ENCODE measurements at places on chromosomes 5 and 9.
A peak's percentile ranks its signal among the peaks of the same experiment; 100 is the strongest.

DNA sequence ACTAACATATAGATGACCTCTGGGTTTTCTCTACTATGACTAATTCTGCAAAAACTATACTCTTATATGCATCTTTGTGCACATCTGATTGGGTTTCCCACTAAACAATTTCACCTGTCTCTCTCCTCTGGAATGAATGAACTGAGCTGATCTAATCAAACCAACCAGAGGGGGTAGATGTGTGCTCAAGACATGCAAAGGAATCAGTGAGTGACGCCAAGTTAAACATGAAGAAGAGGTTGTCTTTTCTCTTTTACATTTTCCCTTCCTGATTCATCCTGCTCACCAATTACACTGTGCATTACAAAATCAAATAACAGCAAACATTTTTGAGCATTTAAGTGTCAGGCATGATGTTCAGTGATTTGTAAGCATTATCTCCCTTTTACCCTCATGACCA is 29.6 kb upstream of the GRXCR2 start:
- DNase-seq = no peak

DNA sequence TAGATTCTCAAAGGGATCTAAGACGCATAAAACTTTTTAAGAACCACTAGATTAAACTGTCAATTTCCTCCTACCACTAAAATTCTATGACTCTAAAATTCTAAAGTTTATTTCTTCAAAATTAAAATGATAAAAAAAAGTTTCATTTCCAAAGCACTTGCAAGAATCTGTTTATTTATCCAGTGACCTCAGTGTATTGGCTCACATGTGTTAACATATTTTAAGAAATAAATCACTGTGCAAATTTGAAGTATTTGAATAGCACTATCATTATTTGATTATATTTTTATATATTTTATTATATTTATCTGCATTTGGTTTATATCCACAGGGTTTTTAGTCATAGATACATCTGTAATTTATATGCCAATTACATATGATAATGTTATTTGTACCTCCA is 62.2 kb upstream of the SLC12A2 start:
- DNase-seq = no peak

DNA sequence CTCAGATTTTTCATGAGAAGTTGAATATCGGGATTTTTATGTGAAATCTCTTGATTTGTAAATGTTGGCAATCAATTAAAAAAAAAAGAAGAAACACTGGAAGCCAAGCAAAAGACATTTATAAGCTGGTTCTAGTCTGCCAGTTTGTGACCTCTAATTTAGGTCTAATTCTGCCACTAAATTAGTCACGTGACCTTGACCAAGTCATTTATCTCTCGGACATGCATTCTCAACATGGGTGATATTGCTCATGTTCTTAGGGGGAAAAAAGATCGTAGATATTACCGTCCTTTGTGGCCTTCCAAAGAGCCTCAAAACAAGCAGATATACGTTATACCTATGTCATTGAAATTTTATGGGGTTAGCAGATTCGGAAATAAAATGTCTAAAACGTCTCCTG is 52.9 kb upstream of the PTPDC1 start:
- no peak for DNase-seq

DNA sequence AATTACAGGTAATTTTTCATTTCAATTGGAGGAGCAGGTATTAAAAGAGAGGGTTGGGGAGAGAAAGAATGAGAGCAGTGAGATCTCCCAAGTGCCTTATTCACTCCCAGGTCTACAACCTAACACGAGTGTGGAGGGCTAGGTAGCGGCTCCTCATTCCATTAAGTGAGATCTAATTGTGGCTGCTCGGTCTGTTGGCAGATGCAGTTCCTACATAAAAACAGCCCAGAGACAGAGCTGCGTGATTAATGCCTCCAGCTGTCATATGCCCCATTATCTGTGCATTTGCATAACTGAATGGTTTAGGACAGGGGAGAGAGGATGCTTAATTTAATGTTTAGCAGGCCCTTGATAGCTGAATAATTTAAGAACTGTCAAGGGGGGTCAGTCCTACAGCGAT is 100.5 kb downstream of the PSAT1 start:
- DNase-seq = no peak

- no peak for DNase-seq
These were observed 284.5 kb downstream of the TMEM38B start for GRCh38 chr9:105978826-105979225.

DNA sequence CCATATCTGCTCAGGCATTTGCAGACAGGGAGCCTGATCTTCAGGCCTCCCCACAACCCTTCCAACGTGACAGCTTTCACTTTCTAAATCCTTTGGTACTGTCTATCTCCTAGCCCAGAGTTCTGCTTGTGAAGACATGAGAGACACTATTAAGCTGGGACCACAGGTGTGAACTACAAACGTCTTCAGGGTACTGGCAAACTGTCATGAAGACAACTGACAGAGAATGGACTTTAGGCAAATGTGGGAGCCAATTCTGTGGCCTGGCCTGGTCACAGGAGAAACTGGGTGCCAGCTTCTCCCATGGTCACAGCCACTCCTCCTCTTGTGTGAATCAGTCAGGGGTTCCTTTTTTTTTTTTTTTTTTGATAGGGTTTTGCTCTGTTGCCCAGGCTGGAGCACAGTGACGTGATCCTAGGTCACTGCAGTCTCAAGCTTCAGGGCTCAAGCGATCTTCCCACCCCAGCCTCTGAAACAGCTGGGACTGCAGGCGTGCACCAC is 10.4 kb downstream of the TRIM14 start:
- no peak for DNase-seq

GRCh38 chr9:134291961-134292871 is 34.0 kb upstream of the RXRA start:
- DNase-seq = no peak

GRCh38 chr9:134333234-134333873 is 7.1 kb downstream of the RXRA start:
- no peak for DNase-seq

DNA sequence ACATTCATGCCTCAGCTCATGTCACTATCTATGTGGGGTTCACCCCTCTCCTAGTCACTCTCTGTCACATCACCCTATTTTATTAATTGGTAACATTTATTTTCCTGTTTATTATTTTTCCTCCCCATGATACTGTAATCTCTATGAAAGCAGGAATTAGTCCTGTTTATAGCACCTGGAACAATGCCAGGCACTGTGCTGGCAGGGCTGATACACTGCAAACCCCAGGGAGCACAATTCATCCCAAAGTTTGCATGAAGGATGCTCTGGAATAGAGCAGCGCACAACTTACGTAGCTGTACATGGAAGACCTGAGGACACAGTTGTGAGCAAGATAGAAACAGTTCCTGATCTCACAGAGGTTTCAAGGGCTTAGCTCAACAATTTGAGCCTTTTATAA is 103.2 kb downstream of the NSG2 start:
- no peak for DNase-seq

- DNase-seq = no peak
These were observed 417.7 kb upstream of the KLF4 start for GRCh38 chr9:107907255-107907654.

- DNase-seq = no peak
These were observed 192.7 kb upstream of the SGCD start for GRCh38 chr5:156134216-156134615.

DNA sequence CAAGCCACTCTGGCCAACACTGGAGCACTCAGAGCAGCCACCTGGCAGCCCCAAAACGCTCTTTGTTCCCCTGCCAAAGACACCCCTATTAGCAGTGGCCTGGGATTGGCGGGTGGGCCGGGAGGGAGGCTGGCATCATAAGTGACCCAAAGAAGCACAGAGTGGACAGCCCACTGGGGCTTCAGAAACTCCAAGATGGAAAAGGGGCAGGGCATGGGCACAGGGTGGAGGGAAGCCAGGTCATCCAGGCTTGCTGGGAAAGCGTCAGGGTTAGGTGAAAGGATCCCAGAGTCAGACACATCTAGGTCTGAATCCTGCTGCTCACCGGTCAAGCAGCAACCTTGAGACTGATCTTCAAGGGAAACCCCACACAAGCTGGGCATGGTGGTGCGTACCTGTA is 14.8 kb downstream of the EEIG1 start:
- no peak for DNase-seq

GRCh38 chr5:83331842-83332241 is 139.7 kb upstream of the VCAN start:
- DNase-seq = peak; percentile 61

- DNase-seq = no peak
These were observed 1262.0 kb upstream of the DMAC1 start for GRCh38 chr9:9061627-9062026.

GRCh38 chr5:137223324-137224295 is 275.5 kb downstream of the SPOCK1 start:
- no peak for DNase-seq

GRCh38 chr5:175340180-175340579 is 103.8 kb downstream of the DRD1 start:
- DNase-seq = no peak

- DNase-seq = no peak
These were observed 182.2 kb downstream of the AOPEP start for GRCh38 chr9:94908583-94909249.

- no peak for DNase-seq
These were observed 421.1 kb downstream of the KIF4B start for GRCh38 chr5:155434681-155435080.

DNA sequence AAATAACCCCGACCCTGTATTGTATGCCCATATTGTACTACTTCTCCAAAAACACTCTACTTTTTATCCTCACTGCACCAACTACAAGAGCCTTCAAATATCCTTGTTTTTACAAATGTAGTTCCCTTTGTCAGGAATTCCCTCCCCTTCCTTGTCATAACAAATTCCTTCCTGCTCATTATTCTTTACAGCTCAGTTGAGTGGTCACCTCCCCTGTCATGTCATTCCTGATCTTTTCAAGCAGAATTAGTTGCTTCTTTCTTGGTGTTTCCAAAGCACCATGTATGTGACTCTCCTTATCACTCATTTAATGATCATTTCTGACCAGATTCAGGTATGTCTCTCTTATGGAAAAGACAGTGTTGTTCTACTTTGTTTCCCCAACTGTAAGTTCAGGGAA is 194.2 kb upstream of the SMC2 start:
- DNase-seq = no peak

- no peak for DNase-seq
These were observed 21.3 kb upstream of the ERMP1 start for GRCh38 chr9:5854063-5854790.

DNA sequence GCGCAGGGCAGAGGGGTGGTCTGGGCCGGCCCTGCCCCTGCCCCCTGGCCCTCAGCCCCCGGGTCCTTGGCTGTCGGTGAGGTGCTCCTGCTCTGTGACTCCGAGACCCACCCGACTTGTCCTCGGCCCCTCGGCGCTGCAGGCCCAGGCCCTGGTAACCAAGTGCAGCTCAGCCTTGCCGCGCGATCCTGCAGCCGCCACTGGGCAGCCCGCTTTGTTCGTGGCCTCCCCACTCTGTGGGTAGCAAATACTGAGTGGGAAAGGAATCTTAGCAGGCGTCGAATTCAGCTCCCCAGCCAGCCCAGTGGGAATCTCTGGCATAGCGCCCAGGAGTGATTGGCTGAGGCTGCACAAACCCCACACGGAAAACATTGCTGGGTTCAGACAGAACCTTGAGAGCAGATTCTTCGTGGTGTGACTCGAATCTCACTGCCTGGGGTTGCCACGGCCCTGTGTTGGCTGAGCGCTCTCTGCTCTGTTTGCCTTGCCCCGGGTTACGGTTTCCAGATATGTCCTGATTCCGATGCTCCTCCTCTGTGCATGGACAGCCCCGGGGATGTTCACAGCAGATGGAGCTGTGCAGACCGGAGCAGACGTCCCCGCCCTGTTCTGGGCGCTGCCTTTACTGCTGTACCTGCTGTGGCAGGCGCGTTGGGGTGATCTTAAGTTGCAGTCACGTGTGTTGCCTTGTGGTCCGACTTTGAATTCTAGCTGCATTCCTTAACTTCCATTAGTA is 13.4 kb upstream of the EXOC3 start:
- DNase-seq = no peak

DNA sequence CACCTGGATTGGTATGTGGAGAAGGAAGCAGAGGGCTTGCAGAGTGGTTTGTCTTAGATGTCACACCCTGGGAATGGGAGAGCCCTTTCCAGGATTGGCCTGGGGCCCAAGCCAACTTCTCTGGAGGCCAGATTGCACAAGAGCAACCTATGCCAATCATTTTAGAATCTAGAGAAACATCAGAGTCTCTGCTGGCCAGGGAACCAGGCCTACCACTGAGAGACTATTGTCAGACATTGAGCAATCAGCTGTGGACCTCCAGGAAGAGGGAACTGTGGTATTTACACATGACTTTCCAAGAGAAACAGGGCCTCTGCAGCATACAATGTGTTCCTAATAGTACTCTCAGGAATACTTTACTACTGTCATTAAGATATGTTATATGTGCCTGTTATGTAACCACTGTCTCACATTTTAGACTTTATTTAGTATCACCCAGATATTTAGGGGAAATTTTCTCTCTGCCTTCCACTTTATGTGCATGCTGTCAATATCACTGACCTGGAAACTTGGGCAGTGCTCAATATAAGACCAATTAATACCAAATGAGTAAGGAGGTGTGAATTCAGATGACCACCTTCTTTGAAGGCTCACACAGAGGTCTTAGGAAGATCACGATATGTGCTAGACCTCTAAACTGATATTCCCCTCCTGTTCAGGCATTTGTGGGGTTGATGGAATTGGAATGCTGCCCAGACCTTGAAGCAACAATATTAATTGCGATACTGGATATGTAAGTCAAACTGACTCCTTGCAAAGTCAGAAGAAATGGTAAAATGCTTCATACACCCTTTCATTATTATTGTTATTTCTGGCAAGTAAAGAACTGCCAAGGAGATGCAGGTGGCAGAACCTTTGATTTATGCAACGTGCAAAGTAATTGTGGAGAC is 20.5 kb upstream of the CCL28 start:
- peak; percentile 32 for DNase-seq

- no peak for DNase-seq
These were observed 13.1 kb upstream of the IRX2 start for GRCh38 chr5:2764581-2764980.

- peak; percentile 23 for DNase-seq
These were observed 71.1 kb downstream of the EHMT1 start for GRCh38 chr9:137689745-137690529.

DNA sequence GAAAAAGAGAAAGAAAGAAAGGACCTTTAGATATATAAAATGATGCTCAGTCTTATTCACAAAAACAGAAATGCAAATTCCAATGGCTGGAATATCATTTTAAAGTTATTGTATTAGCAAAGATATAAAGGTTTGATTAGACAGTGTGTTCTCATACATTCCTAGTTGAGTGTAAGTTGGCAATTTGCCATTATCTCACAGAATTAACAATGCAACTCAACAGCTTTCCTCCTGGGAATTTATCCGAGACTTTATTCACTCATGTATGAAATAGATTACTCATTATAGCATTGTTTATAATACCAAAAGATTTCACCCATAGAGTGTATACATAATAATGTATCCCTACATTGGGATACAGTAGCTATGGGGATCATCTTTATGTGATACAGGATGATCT is 27.1 kb upstream of the MLLT3 start:
- no peak for DNase-seq

DNA sequence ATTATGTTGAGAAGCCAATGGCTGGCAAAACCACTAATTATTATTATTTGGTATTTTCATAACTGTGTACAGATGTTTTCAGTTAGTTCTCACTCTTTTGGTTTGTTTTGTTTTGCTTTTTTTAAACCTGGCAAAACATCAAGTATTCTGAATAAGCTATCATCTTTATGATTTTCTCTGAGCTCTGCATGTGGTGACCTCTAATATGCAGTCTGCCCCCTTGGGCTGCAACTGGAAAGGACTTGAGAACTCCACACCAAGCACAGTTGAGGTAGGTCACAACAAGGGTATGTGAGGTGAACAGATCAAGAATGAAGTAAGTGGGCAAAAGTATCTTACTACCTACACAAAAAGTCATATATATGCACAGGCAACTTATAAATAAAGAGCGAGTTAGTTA is 202.2 kb downstream of the NFIB start:
- no peak for DNase-seq

- no peak for DNase-seq
These were observed 114.3 kb downstream of the CRB2 start for GRCh38 chr9:123470121-123470782.

All from HCEC 1CT (cell line).